Right renal cortex interstitium (tissue), 3 donors: ENCODE measurements at places on chromosomes 3 and 15. TPM values are rescaled to one million over a fixed set of nuclear protein-coding genes. Genes with fewer than 3 reads are reported as not detected.

- no peak for DNase-seq
These were observed 224.7 kb upstream of the SATB1 start for GRCh38 chr3:18649666-18650363.

GRCh38 chr15:42695527-42696071, 41.3 kb downstream of the CDAN1 start:
- no peak for DNase-seq

The CKMT1B gene
- polyA plus RNA-seq = 1.6 TPM

The PFN2 gene
- polyA plus RNA-seq = 531 TPM

The MAP1A gene
- 8.7 TPM for polyA plus RNA-seq
